ENCODE measurements at places on chromosomes 7 and 10.

- H3K27me3 ChIP-seq: no peaks in the 10 kb centered on the region
- no peaks in the 10 kb centered on the region for H3K36me3 ChIP-seq
- H3K27ac ChIP-seq: no peak overlapping the region
- H3K4me1 ChIP-seq: no peaks in the 10 kb centered on the region
- H3K4me3 ChIP-seq: no peak overlapping the region
These were observed 1098.5 kb upstream of the LRRTM3 start for GRCh38 chr10:65827359-65827758.

DNA sequence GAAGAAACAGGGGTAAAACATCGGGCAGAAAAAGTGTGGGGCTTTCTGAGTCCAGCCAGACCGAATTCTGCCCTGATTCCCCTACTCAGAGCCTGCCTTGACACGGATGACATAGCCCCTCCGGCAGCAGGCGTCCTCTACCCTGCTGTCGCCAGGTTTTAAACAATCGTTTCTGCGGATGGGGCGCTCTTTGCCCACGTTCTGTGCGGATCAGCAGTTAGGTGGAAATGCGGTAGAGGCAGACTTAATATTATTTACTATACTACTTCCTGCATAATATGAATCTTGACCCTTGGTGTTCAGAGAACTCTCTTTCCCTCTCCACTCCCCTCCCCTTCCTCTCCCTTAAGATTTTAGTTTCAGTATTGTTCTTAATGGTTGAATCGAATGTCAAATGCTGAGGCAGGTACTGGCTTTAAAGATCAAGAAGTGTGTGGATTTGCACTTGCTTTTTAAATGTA is 2.4 kb downstream of the GATA3 start:
- H3K27me3 ChIP-seq: peaks cover 41% of the 10 kb centered on the region
- H3K4me3 ChIP-seq: peak overlapping the region; percentile 52
- peak overlapping the region; percentile 71 for H3K27ac ChIP-seq
- peak; percentile 35 for DNase-seq

DNA sequence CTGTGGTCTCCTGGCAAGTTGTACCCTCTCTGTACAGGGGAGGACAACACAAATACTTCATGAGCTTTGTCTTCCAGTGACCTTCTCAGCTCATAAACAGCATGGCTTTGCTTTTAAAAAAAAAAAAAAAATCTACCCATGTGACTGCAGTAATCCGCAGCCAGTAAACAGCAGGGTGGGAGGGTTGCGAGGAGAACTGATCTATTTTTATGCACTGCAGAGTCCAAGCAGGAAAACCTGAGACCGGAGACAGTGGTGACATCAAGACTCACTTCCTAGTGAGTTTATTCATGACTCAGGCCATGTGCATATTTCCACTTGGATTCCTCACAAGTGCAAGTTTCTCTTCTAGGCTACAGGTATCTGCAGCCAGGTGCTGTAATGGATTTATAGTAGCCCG is 127.9 kb downstream of the NRF1 start:
- no peak overlapping the region for H3K4me3 ChIP-seq
- H3K27ac ChIP-seq: no peak overlapping the region
- no peaks in the 10 kb centered on the region for H3K27me3 ChIP-seq
- peaks cover 36% of the 10 kb centered on the region for H3K36me3 ChIP-seq
- no peaks in the 10 kb centered on the region for H3K4me1 ChIP-seq
- DNase-seq: no peak

DNA sequence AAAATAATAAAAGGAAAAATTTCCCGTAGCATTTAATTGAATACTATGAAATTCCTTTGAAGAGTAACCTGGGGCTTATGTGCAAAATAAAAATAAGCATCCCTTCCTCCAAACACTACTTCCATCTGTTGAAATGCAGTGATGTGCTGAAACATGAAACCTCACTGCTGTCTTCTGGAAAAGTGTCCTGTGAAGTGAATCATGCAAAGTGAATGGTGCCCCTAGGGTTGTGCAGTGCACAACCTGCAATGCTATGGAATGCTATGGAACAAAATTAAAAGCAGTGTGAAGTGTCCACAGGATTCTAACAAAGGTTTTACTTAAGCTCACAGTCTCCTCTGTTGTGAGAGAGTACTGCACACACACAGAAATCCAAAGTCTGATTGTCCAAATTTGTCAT is 480.9 kb downstream of the ETV1 start:
- no peak overlapping the region for H3K27ac ChIP-seq
- H3K4me3 ChIP-seq: no peak overlapping the region
- no peaks in the 10 kb centered on the region for H3K4me1 ChIP-seq
- no peaks in the 10 kb centered on the region for H3K36me3 ChIP-seq
- DNase-seq: no peak

- DNase-seq: peak; percentile 79
- peak overlapping the region; percentile 20 for H3K4me3 ChIP-seq
- H3K36me3 ChIP-seq: no peaks in the 10 kb centered on the region
These were observed 59.8 kb upstream of the CHST15 start for GRCh38 chr10:124153023-124153826.

Measured in Peyer's patch (tissue), 4 donors.